ENCODE measurements at places on chromosomes 3 and 15.

GRCh38 chr3:115968871-115969270 lies 345.6 kb downstream of the GAP43 start:
- DNase-seq, result no peak

DNA sequence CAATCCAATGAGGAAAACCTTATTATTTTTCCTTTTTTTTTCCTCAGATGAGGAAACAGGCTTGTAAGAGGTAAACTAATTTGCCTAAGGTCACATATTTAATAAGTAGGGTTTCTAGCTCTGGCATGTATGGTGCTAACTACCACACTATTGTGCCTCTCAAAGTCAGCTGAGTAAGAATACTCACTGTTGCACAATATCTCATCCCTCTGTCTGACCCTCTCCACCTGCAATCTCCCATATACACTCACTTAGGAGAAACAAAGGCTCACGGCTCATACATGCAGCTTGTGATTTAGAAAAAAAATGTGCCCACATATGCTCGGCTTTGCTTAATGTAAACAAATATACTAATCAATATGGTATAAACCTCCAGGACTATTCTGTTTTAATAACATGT lies 10.4 kb upstream of the ARIH1 start:
- no peak for DNase-seq

DNA sequence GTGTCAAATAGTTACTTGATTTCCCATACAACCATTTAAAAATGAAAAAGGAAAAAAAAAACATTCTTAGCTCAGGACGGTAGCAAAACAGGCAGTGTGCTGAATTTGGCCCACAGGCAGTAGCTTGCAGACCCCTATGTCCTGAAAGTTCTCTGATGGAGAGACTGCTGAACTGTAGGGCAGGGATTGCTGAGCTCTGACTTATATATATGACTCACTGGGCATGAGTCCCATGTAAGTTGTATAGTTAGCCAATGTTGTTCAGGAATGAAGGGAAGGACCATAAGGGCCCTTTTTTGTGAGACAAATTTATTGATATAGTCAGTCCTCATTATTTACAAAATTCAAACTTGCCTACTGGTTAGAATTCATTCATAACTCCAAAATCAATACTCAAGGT lies 36.9 kb upstream of the FRMD4B start:
- DNase-seq, result no peak

DNA sequence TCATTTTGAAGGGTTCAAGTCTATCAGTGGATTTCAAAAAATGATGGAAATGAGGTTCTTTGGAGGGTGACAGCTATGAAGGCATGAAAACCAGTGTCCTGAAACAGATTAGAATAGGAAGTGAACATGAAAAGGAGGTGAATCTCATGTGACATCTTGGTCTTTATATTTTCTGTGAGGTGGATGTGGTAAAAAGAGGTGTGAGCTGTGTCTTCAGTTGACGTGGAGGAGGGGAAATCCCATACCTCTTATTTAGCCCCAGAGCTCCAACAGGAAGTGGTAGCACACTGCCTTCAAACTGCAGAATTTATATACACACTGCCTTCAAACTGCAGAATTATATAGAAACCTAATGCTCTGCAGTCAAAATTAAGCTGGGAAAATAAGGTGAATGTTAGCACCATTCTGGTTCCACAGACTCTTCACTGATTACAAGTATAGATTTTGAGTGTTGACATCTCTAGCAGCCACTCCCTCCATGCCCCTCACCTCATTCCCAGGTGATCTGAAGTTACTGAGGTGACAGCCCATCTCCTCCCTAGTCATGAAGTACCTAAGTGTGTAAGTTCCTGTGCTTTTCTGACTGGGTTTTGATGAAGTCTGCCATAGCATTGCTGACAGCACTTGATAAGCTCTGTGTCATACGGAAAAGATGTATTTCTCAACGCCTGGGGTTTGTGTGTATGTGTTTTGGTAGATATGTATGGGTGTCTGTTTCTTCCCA lies 2.7 kb downstream of the RAB8B start:
- no peak for DNase-seq

GRCh38 chr3:137970914-137971831 lies 38.8 kb upstream of the CLDN18 start:
- DNase-seq, result peak; percentile 23
